RWPE2 (cell line): ENCODE measurements at places on chromosomes 2 and 18.

DNA sequence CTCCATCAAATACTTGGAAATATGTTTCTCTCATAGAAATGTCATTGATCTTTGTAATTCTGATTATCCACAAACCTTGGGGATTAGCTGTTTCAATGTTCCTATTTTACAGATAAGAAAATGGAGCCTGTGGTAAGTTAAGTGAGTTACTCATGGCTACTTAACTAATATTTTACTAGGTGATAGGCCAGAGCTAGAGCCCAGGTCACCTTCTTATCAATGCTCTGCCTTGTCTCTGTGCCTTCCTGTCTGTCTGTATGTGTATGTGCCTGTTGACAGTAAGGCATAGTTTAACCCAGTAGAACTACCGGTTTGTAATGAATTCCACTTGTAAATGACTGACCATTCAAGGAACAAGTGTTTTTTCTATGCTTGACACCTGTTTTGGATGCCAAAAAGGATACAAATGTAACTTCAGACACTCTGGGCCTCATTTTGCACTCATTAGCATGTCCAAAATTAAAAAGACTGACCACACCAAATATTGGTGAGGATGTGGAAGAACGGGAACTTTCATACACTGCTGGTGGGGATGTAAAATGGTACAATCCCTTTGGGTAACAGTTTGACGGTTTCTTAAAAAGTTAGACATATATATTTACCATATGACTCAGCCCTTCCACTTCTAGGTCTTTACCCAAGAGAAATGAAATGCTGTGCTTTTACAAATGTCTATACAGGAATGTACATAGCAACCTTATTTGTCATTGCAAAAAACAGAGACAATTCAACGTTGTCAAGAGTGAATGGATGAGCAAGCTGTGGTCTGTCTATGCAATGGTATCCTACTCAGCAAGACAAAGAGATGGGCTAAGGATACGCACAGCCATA lies 19.6 kb upstream of the IL1A start:
- no peak for DNase-seq

- DNase-seq, result no peak
Measured at GRCh38 chr2:6650311-6650710, 215.4 kb downstream of the CMPK2 start.

- no peak for DNase-seq
Measured at GRCh38 chr2:191204433-191204832, 40.8 kb upstream of the MYO1B start.

DNA sequence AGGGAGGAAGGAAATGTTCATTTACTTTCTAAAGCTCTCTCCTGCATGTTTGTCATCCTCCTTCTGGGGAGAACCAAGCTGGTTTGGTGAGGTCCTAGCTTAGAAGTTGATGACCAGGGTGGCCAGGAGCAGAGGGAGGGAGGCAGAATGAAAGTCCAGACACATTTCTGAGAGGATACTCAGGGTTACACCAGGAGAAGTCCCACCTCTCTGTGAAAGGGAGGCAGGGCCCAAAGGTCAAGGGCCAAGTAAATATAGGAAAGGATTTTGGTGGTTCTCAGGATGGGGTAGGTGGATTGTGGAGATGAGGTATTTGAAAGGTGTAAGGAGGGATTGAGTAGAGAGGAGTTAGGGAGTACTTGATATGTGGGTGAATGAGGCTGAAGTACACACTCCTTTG lies 58.0 kb upstream of the FBXO11 start:
- DNase-seq, result no peak

DNA sequence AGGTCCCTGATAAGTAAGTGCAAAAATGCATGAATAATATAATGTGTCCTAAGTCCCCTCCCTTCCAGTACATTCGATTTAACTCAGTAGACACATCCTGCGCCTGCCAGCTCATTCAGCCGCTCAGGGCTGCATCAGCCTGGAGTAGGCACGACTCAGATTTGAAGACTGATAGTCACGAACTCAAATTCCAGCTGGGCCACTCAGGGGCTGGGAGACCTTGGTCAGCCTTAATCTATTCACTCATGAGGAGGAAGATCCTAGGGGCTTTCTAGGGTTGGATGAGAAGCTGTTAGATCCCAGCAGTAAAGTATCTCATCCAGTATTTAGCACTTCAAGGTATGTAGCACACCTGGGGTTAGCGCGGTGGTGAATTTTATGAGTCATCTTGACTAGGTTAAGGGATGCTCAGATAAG lies 98.9 kb upstream of the ODC1 start:
- DNase-seq, result no peak

DNA sequence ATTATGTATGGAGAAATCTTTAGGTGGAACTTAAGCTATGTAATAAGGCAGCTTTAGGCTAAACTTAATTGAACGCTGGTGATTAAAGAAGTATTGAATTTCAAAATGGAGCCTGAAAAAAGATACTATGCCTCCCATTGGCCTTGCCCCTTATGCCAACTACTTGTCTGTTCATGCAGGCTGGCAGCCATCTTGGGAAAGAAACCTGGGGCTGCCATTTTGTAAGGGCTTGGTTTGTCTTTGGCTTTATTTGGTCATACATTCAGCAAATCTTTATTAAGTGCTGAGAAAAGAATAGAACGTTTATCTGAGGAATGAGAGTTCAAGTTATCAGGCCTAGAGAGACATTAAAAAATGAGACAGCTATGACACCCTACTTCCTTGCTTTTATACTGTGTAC lies 231.3 kb downstream of the KCNE4 start:
- DNase-seq, result no peak

DNA sequence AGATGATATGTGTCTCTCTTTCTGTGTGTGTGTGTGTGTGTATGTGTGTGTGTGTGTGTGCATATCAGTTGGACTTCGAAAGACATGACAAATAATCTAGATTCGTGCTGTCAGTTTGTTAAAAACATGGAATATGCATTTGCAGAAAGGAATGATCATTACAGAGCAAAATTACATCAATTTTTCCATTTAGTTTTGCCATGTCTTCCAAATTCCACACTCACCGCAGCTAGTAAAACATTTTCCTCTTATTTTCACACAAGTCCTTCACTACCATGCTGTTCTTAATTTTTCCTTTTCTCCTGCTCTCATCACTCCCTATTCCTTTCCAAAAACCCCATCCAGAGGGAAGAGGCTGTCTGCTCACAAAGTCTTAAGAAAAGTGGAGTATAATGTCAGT lies 1191.4 kb upstream of the SLC39A10 start:
- no peak for DNase-seq

- DNase-seq, result no peak
Measured at GRCh38 chr2:149737896-149738295, 150.3 kb upstream of the MMADHC start.

GRCh38 chr2:173830170-173830569 lies 135.0 kb downstream of the SP3 start:
- DNase-seq, result no peak

GRCh38 chr2:240604291-240604938 lies 17.9 kb downstream of the CAPN10 start:
- DNase-seq, result peak; percentile 55

GRCh38 chr2:238921259-238921658 lies 73.4 kb downstream of the TWIST2 start:
- peak; percentile 17 for DNase-seq

DNA sequence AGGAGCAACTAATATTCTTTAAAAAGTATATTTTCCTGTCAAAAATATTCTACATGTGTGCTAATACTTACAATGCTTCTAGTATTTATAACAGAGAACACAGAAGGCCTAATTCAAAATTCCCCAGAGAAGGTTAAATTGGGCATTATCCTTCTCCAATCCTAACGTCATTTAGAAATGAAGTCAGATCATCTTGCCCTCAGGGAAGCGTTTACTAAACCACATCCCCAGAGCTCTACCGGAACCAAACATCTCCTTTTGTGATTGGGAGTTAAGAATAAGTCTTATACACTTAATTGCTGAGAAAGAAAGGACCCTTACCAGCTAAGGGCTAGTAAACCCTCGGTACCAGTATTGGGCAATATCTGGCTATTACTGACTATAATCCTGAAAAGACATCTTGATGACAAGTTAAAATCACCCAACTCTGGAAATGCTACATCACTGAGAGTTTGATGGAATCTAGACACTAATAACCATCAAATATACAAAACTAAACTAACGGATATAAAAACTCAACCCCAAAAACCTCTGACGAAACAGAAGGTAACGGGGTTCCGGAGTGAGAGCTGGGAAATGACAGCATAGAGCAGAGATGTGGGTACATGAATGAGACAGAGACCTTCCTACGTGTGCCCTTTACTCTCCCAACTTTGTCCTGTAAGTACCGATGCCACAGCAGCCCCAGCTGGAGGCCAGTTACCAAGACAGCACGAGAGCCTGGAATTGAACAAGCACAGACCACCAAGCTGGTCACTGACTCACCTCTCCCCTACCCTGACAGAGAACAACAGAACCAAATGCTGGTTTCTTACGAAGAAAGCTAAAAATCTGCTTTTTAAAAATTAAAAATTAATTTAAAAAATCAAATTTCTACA lies 35.0 kb downstream of the WDSUB1 start:
- DNase-seq, result no peak

- no peak for DNase-seq
Measured at GRCh38 chr2:198376677-198377076, 572.3 kb downstream of the PLCL1 start.

- no peak for DNase-seq
Measured at GRCh38 chr2:11257078-11257477, 87.4 kb downstream of the ROCK2 start.

DNA sequence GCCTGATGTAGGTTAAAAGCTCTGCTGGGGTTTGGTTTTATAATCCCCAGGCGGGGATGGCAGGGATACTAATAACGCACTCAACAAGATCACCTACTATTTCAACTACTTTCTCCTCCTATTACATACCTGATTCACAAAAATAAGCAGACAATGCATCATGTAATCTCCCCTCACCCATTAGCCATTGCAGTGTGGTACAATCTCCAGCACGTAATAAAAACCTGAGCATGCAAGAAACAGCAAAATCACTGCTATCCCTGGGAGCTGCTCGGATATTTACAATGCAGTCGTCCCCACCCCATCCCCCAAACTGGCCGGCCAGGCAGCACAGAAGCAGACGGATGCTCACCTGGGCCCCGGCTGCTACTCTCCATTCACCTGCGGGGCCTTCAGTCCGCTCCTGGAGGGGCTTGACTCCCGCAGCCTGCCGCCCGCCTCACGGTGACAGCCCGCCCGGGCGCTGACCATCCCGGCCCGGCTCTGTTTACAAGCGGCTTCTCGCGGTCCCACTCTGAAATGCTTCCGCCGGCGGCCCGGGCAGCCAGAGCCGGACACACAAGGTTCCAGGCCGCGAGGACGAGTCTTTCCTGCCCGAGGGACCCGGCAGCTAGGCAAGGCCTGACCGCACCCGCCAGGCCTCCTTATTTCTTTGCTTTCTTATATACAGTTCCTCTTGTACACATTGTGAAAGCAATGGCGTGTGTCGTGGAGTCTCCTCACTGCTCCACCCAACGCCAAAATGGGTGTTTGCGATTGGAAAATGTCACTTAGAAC lies at the start of gene PLEKHM3:
TSS of gene PLEKHM3 (minus strand) at position 491 of the 777 bp plus-strand sequence. CDS start 23,888 bp downstream, outside the sequence.
- peak; percentile 83 for DNase-seq
